AG04450 (cell line): ENCODE measurements at places on chromosomes 11 and 22.

GRCh38 chr22:23772649-23773473, at the start of gene MMP11:
Gene MMP11, plus strand, starts transcription at chr22:23772849. Its CDS starts 22 bp downstream, at chr22:23772871.
- DNase-seq = no peak

GRCh38 chr22:36213586-36213985, 12.0 kb upstream of the APOL4 start:
- DNase-seq = no peak

GRCh38 chr11:86388198-86388597, 13.5 kb downstream of the CCDC81 start:
- DNase-seq = no peak

DNA sequence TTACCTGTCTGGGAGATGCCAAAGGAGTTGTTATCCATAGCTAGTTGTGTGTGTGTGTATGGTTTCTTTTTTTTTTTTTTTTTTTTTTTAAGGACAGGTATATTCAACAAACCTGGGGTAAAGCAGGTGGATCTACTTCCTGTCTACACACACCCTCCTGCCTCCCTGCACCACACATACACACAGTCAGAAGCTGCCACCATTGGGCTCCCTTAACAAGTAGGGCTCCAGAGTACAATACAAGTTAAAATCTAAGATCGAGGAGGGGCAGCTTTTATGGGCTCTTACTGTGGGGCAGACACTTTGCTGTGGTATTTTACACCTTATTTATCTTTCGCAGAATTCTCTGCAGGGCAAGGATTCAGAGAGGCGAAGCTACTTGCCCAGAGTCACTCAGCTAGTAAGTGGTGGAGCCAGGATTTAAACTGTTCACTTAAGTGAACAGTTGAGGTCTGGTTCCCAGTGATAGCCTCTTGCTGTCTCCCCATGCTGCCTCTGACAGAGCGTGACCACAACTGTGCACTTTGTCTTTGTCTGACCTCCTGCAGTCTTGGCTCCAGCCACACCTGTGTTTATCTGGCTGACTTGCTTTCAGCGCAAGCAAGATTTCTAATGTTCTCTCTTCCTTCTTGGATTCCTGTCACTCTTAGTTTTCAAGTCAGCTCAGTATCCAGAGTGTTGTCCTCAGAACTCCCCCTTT, 135.0 kb downstream of the CSNK2A3 start:
- no peak for DNase-seq
